ENCODE measurements at places on chromosomes 13 and 19. TPM values are rescaled to one million over a fixed set of nuclear protein-coding genes. Genes with fewer than 3 reads are reported as not detected.

Gene OR4F17
- polyA plus RNA-seq, result not detected

Gene NPAS1
- polyA plus RNA-seq, result not detected

Gene ATP7B
- polyA plus RNA-seq, result 3.2 TPM

Gene RGL3
- 2.5 TPM for polyA plus RNA-seq

Gene NLRP5
- 2.7 TPM for polyA plus RNA-seq

Gene KANK2
- 289 TPM for polyA plus RNA-seq

Gene SIGLECL1
- polyA plus RNA-seq, result not detected

Gene LGALS14
- polyA plus RNA-seq, result not detected

Gene ZNF667
- polyA plus RNA-seq, result 9.8 TPM

Gene SIGLEC12
- not detected for polyA plus RNA-seq

Gene SIGLEC10
- polyA plus RNA-seq, result 1.3 TPM

Gene ERICH4
- not detected for polyA plus RNA-seq

Gene IFNL3
- not detected for polyA plus RNA-seq
